Hepatocyte (in vitro differentiated cells): ENCODE measurements at places on chromosomes 16 and 17.

DNA sequence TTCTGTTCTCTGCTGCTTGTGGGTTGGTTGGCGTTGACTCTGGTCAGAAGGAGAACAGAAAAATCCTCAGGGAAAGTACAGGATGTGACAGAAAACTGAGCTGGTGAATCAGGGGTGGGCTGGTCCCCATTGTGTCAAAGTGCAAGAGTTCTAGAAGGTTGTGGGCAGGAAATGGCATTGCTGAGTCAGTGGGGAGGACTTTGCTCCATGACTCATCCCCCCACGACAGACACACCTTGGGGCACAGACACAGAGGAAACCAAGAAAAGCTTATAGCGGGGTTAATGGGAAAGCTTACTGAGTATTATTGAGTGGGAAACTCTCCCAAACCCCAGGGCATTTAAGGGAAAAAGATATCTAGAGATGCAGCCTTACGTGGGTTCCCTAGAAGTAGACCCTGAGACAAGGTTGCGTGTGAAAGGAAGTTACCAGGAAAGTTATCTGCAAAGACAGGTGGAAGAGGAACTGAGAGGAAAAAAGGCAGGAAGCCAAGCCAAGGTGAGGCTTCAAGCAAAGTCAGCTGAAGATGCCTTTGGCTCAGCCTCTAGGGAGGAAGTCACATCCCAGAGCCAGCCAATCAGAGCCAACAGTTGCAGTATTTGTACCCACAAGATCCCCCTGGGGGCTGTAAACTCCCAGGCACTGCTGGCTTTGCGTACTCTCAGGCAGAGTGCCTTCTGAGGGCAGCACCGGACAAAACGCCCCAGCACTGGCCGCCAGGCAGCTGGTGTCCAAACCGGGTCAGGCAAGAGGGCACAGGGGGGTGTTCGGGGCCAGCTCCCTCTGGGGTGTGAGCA lies 86.4 kb downstream of the FOXL1 start:
- peak; percentile 80 for DNase-seq

GRCh38 chr17:49352587-49353154 lies 9.4 kb downstream of the ZNF652 start:
- no peak for DNase-seq

DNA sequence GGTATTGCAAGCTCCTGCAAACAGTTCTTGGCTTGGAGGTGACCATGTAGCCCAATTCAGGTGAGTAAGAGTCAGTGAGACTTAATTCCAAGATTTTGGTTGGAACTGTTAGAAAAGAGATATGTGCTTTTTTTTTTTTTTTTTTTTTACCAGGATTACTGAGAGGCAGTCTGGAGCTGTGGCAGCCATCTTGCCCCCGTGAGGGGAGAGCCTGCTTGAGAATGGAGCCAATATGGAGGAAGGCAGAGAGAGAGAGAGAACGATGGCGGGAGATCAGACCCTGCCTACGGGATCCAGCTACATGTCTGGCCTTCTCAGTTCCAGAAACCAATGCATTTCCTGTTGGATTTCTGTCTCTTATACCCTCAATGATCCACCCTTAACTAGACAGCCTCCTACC lies 97.8 kb downstream of the MYH11 start:
- DNase-seq = no peak

GRCh38 chr17:80886641-80887573 lies 104.7 kb upstream of the CHMP6 start:
- no peak for DNase-seq

GRCh38 chr16:66355526-66355925 lies 11.0 kb upstream of the CDH5 start:
- no peak for DNase-seq

DNA sequence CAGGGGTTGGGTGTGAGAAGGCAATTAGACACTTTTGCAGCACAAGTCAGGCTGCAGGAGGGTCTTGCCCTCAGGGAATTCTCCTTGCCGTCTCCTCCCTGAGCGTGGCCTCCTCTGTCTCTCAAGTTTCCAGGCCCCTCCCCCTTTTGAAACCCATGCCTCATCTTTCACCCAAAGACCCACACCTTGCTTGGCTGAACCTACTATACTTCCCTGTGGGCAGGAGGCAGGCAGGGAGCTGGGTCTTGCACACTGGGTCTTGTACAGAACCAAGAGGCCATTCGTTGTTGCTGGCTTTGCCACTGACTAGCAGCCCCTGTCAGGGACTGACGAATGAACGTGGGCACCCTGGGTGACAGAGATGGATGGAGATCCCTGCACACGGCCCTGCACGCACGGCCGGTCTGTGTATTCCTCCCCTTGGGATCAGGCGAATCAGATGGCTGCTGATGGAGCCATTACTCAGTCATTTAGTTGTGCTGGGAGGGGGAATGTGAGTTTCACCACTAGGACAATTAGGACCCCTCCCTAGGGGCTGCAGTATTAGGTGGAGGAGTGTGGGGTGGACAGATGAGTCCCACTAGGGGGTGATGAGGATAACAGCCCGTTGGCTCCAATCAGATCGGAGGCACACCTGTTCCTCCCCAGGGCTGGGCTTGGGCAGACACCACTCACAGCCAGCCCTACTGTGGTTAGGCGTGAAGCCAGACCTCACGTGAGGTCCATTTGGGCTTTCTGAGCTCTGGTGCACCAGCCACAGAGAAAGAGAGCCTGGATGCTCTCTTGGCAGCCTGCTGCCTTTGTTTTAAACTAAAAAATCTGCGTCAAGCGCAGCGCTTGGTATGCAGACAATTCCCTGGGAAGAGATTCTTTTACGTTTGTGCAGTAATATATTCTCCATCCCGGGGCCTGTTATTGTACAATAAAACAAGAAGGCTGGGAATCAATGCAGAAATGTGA lies 167.7 kb upstream of the WSCD1 start:
- no peak for DNase-seq

GRCh38 chr17:67055811-67056745 lies 11.7 kb downstream of the CACNG1 start:
- no peak for DNase-seq

GRCh38 chr17:16569358-16569712 lies 331 bp upstream of the ZNF287 start:
- DNase-seq = no peak

DNA sequence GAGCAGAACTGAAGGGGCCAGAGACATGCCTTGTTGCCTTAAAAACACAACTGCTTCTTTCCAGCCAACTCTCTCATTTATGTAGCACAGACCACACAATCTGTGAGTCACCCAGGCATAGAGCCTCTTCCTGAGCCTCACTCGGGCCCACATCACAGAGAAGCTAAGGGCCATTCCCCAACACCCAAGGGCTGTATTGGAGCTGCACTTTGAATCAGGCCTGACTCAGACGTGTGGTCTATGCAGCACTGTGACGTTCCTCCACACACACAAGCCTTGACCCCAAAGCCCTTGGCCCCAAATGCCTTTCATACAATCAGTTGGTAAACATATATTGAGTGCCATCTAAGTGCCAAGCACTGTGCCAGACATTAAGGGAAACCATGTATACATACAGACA lies 308.9 kb upstream of the DYNLRB2 start:
- no peak for DNase-seq

DNA sequence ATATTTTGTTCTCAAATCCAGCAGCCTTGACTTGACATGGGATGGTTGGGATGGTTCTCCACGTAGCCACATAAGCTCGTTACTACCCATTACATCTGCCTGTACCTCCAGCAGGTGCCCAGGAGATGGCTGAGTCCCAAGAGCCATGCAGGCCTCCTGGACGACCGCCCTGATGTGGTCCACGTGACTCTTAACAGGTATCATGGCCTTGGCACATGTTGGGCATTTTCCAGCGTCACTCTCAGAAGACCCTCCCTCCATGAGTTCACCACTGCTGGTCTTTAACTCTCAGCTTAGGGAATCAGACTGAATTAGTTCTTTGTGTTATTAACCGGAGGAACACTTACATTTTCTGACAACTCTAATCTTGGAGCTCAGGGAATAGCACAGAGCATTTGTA lies 161.5 kb downstream of the CDH13 start:
- no peak for DNase-seq

- no peak for DNase-seq
These were observed 9.2 kb downstream of the GRIN2A start for GRCh38 chr16:10172848-10173655.

DNA sequence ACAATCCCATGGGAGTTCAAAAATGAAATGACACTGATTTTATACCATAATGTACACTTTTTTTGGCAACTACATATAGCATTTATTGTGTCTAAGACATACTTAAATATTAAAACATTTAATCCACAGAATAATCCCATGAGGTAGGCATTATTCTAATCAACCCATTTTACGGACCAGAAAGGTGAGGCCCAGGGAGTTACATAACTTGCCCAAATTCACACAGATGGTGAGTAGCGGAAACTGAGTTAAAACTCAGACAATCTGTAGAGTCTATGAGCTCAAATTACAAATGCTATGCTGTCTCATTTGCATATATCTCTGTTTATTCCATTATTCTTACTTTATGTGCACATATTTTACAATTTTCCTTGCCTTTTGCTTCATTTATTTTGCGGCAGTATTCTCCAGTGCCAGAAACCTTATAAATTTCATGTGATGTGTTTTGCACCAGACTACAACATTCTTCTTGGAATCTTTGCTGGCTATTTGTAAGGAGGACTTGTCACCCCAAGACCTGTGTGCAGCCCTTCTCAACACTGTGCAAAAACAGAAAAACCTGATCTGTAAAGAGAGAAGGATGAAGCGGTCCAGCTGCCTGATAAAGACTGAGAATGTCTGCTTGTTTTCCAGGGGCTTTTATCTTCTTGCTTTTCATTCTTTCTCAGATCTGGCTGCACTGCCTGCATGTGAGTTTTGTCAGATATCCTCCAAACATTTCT lies 2.3 kb upstream of the ABCA9 start:
- DNase-seq = no peak

GRCh38 chr16:63415014-63415413 lies 1378.8 kb upstream of the CDH8 start:
- no peak for DNase-seq

- peak; percentile 11 for DNase-seq
These were observed 898.2 kb upstream of the GOT2 start for GRCh38 chr16:59632276-59632855.

- DNase-seq = no peak
These were observed 33.7 kb downstream of the TRIM25 start for GRCh38 chr17:56880133-56880532.

- no peak for DNase-seq
These were observed 11.3 kb downstream of the ZNF207 start for GRCh38 chr17:32361270-32361669.

DNA sequence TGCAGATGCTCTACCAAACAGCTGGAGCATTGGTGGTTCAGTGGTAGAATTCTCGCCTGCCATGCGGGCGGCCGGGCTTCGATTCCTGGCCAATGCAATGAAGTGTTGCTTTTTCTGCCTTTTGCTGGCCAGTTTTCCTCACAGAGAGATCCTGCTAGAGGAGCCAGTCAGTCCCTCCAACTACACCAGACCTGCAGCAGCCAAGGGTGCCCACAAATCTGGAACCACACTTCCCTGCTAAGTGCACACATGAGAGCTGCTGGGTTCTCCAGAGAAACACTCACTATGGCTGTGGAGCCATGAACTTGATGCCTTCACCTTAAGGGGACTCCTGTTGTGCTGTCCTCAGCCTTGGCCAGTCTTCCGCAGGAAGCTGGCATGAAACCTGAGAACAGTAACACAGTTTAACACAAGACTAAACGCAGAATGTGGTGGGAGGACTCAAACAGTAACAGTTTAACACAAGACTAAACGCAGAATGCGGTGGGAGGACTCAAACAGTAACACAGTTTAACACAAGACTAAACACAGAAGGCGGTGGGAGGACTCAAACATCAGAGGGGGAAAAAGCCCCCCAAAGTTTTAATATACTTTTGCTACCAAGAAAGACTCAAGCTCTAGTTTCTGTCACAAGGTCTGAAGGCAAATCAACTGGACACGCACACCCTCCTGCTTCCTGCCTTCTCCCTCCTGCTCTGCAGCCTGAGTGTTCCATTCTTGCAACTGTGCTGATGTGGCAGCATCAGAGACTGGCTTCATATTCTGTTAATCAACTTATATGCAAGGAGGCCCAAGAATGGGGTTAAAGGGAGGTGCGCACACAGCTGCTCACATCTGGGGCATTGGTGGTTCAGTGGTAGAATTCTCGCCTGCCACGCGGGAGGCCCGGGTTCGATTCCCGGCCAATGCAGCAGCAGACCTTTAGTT lies 12.0 kb downstream of the VAC14 start:
- peak; percentile 32 for DNase-seq

GRCh38 chr17:43411369-43411677 lies 12.5 kb downstream of the ARL4D start:
- DNase-seq = no peak

- no peak for DNase-seq
These were observed 258.6 kb downstream of the PMP22 start for GRCh38 chr17:15006421-15007128.
